H9 (cell line): ENCODE measurements at places on chromosomes 2 and 18. TPM values are rescaled to one million over a fixed set of nuclear protein-coding genes. Genes with fewer than 3 reads are reported as not detected.
A peak's percentile ranks its signal among the peaks of the same experiment; 100 is the strongest.

- no peak for DNase-seq
Measured at GRCh38 chr2:48198371-48198770, 292.1 kb upstream of the FBXO11 start.

- no peak for DNase-seq
Measured at GRCh38 chr18:26791676-26792075, 73.8 kb downstream of the AQP4 start.

HAAO gene
- 5.3 and 6.6 TPM in 2 replicates for total RNA-seq

- peak; percentile 65 for DNase-seq
Measured at GRCh38 chr2:100197631-100198153, 55.3 kb upstream of the AFF3 start.

DNA sequence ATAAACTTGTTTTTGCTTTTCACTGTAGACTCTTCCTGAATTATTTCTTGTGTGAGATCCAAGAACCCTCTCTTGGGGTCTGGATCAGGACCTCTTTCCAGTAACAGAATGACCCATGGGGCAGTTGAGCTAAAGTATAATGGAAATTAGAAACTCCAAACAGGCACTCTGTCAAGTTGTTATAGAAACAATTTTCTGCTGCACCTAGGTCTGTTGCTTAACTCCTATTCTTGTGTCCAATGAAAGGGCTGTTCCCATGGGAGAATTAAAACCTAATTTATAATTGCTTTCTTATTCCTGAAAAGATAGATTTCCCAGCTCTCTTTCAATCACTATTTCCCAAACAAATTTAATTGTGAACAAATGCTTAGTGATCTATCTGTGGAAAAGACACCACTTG lies 1341.3 kb upstream of the PIK3C3 start:
- no peak for DNase-seq

DNA sequence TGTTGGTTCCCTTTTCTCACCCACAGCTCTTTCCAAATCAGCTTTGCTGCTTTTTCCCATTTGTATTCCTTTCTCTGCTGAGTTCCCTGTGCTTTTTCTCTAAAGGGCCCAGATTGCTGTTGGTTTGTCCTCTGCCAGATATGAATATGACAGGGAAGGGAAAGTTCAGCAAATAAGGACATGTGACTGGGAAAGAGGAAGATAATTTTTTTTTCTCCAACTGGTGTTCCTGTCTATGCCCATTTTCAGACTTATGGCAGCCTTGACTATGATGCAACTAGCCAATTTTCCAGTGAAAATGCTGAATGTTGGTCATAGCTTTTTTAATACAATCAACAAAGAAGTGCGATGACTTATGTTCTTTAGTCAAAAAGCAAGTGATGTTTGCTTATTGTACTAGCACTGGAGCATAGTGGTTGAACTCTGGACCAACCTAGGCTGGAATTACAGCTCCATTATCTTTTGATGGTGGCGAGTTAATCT lies 7.7 kb downstream of the MDH1 start:
- no peak for DNase-seq

TMEM198 gene
- total RNA-seq = 7.7 and 8.8 TPM in 2 replicates

C1GALT1C1L gene
- total RNA-seq = not detected in 2 replicates

ASB18 gene
- total RNA-seq = not detected in 2 replicates

DNA sequence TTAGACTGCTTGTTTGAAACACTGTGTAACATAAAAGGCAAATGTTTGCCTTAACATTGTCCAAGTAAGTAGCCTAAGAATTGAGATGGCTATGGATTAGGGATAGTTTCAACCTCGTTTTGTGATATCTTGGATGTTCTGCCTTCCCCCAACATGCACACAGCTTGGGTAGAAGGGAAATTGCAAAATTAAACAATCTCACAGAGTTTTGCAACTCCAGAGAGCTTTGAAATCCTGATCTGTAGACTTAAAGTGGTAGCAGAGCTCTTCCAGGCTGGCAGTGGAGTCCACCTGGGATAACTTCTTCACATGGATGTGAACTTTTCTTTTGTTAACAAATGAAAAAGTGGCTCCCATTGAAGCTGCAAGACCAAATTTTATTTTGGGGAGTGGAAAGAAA lies 59.6 kb downstream of the CHRNA1 start:
- no peak for DNase-seq

DNA sequence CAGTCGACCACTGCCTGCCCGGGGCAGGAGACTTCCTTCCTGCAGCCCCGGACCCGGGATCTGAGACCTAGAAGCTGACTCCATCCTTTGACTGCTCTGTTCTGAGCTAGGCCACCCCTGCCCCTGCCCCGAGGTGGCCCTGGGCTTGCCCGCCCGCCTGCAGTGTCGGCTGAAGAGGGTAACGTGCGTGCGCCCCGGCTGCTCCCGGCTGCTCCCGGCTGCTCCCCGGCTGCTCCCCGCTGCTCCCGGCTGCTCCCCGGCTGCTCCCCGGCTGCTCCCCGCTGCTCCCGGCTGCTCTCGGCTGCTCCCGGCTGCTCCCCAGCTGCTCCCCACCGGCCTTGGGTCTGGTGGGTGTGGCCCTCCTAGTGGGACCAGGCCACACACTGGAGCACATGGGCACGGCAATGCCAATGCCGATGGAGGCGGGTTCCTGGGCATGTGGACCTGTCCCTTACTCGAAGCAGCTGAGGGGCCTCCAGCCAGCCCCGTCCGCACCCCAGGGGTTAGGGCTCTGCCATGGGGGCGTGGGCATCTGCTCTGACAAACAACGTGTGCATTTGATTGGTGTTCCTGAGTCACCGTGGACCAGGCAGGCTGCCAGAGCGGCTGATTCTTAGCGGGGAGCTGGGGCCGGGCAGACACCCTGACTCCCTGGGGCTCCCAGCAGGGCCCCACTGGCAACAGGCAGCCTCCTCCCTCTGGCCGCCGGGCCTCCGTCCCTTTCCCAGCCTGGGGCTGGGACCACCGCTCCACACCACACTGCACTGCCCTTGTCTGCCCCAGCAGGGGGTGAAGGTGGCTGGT lies 2.0 kb upstream of the GAL3ST2 start:
- peak; percentile 28 for DNase-seq

DNA sequence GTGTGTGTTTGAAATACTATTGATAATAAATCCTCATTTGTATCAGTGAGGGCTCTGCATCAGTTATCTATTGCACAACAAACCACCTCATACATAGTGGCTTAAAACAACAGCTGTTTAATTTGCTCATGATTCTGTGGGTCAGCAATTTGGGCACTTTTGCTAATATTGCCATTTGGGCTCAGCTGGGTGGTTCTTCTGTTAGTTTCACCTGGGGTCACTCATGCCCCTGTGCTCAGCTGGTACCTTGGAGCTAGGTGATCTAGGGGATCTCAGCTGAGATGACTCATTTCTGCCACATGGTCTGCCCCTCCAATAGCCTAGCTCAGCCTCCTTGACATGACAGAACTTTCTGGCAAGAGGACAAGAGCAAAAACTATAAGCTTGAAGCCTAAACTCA lies 126.3 kb downstream of the LYPD6B start:
- no peak for DNase-seq

DNA sequence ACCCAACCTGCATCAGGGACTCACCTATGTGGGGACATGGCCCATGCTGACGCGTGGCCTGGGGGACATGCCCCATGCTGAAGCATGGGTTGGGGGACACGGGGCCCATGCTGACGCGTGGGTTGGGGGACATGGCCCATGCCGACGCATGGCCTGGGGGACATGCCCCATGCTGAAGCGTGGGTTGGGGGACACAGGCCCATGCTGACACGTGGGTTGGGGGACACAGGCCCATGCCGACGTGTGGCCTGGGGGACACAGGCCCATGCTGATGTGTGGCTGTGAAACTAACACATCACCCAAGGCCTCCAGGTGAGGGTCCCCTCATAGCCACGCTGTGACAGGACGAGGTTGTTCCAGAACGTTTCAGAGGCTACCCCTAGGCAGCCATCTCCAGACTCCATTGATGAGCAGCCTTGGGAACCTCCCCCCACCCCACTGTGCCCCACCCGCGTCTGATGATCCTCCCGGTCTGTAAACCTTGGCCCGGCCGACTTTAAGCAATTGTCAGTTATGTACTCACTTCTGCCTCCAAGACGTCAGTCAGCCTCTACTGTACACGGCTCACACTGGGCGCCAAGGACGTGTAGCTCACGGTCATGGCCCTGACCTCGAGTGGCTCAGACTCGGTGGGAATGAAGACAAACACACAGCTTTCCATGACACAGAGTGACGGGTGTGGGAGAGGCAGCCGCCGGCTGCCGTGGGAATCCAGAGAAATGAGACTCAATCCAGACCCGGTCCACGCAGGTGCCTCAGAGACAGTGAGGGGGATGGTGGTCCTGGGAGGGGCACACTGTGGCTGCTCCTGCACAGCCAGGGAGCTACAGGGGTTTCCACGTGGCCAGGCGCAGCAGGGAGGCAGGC lies 50.2 kb upstream of the SLC66A3 start:
- no peak for DNase-seq

DNA sequence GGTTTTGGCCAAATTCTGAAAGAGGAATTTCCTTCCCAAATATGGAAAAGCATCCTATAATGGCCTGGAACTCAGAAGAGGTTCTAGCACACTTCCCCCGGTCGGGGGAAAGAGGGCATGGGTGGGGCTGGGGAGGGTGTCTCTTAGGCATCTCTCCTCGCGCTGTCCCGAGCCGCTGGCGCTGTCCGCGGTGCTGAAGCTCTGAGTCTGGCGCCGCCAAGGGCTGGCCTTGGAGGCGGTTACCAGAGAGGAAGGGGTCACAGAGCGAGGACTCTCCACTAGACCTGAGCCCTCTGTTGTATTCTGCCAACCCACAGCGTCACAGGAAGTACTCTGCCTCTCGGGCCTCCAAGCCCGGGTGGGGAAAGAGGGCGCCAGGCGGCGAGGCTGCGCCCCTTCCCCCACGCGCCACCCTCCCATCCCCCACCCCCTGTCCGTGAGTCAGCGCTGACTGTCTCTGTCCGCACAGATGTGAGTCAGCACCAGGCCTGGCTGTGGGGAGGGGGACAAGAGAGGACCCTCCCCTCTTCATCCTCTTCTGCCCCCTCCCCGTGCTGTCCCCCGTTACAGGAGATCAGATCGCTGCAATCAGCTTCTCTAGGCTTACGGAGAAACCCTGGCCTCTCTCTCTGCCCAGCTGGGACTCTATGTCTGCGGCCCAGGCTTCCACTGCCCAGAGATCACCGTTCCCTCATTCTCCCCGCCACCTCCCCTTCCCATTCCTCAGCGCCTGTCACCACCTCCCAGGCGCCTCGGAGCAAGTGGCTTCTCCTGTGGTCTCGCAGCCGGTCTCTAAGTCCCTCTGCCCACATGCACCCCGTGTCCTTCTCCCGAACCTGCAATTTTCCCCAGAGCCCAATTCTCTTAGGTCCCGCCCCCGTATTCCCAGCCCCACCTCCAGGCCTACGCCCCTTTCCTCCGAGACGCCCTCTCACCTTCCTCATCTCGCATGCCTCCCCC lies 779 bp downstream of the PTPRN start:
- peak; percentile 85 for DNase-seq

PRSS56 gene
- not detected in 2 replicates for total RNA-seq

DSG4 gene
- total RNA-seq = not detected in 2 replicates

DNA sequence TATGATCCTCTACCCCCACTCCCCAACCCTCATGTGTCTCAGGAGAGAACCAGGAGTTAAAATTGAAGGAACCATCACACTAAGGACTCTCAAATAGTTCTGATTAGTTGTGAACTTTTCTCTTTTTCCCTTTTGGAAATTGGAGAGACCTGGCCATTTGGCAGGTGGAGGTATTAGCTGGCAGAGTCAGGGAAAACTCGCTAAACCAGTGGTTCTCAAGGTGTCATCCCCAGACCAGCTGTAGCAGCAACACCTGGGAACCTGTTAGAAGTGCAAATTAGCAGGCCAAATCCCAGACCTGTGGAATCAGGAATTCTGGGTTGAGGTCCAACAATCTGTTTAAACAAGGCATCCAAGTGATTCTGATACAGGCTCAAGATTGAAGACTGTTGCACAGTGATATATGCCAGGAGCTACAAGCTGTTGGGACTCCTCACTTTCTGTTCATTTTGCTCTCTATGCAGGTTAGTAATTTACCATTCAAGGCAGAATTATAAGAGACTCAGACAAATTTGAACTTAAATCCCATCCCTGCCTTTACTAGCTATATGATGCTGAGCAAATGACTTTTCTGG lies 2.8 kb upstream of the TMEM131 start:
- DNase-seq = no peak

GRCh38 chr2:144999071-144999875 lies 479.4 kb upstream of the ZEB2 start:
- DNase-seq = no peak

DNA sequence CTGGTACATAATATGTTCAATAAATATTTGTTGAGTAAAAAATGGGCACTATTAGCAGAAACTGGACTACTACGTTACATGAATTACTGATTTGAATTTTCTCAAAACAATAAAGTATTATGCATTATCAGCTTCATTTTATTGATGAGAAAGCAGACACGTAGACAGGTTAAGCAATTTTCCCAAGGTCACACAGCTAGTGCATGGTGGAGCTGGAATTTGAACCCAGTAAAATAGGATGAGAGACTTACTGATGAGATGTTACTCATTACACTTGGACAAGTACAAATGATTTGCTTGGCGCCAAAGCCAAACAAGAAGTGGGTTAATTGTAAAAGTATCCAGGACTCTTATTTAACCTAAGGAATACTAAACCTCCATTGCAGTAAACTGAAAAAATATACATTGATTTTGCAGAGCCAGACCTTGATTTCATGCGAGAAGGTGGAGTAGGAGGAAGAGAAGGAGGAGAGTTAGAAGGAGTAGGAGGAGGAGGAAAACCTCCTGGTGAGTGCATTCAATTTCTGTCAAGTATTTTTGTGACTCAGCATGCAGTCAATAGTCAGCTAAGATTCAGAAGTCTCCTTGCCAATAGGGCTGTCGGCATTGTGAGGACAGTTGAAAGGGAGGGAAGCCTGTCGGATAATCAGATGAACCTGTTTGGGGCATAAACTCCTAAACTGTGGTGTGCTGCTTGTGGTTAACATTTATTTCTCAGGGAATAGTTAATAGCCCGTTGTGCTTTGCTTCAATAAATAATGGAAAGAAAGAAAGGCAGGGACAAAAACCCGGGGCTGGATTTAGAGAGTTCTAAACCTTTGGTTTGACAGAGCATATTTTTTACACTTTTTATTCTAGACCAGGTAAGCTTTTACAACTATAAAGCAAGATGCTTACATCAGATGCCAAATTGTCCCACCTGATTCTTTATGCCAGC lies 77.0 kb upstream of the TACR1 start:
- DNase-seq = no peak
